ENCODE measurements at places on chromosomes 5 and 9.
A peak's percentile ranks its signal among the peaks of the same experiment; 100 is the strongest.

DNA sequence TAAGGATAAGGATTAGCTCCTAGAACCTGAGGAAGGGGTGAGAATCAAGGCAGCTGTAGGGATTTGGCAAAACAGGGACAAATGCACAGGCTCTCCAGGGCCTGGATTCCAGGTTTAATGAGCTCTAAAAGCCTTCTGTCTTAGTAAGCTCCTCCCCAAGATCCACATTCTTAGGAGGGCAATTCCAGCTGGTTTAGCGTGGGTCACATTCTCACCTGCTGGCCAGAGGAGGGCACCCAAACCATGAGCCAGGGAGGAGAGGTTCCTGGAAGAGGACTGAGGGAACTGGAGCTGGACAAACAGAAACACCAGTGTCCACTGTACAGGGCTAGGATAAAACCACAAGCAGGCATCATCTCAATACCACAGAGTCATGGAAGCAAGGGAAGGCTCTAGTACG is 480.0 kb downstream of the CCDC171 start:
- no peak overlapping the region for H3K4me3 ChIP-seq
- peaks cover 7% of the 10 kb centered on the region for H3K36me3 ChIP-seq
- DNase-seq = no peak
- H3K27me3 ChIP-seq = peaks cover 4% of the 10 kb centered on the region

DNA sequence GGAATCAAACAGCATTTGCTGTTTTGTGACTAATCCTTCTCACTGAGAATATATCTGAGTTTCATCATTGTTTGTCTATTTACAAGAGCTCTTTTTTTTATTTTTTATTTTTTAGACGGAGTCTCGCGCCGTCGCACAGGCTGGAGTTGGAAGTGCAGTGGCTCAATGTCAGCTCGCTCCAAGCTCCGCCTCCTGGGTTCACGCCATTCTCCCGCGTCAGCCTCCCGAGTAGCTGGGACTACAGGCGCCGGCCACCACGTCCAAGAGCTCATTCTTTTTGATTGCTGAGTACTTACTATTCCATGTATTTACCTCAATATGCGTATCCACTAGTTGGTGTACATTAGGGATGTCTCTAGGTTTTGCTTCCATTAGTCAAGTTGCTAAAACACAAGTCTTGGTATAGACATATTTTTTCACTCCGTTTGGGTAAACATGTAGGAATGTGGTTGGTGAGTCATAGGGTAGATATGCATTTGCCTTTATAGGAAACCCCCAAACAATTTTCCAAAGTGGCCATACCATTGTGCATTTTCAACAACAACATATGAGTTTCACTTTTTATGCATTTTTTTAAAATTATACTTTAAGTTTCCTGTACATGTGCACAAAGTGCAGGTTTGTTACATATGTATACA is 1005.0 kb upstream of the CDH10 start:
- no peak overlapping the region for H3K27ac ChIP-seq
- H3K36me3 ChIP-seq = peaks cover 4% of the 10 kb centered on the region
- H3K4me3 ChIP-seq = no peak overlapping the region
- H3K27me3 ChIP-seq = no peaks in the 10 kb centered on the region

GRCh38 chr9:90900130-90900529 is 98.5 kb downstream of the SYK start:
- H3K36me3 ChIP-seq = peaks cover 6% of the 10 kb centered on the region
- peaks cover 7% of the 10 kb centered on the region for H3K27me3 ChIP-seq
- no peak for DNase-seq
- H3K4me3 ChIP-seq = no peak overlapping the region

- no peaks in the 10 kb centered on the region for H3K4me1 ChIP-seq
- H3K27me3 ChIP-seq = no peaks in the 10 kb centered on the region
- no peak overlapping the region for H3K27ac ChIP-seq
- H3K4me3 ChIP-seq = no peak overlapping the region
These were observed 1649.8 kb downstream of the EFNA5 start for GRCh38 chr5:106020894-106021293.

DNA sequence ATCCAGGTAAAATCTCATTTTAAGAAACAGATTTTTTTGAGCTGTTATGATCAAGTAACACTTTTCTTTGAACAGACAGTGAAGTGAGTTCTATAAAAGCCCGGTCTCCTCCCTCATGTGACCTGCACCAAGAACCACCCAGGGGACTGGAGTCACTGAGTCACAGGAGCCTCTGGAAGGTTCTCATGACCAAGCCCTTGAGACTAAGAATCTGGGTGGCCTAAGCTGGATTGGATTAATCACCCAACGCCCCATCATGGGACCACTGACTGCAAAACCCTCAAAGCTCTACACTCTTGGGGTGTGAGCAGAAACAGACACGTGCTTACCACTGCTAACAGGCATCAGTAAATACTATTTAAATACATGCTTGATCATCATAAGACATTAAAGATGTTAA is 48.4 kb downstream of the SECISBP2 start:
- peaks cover 8% of the 10 kb centered on the region for H3K4me1 ChIP-seq
- H3K36me3 ChIP-seq = peaks cover under 1% of the 10 kb centered on the region
- no peak for DNase-seq
- no peak overlapping the region for H3K27ac ChIP-seq
- no peaks in the 10 kb centered on the region for H3K27me3 ChIP-seq
- H3K4me3 ChIP-seq = no peak overlapping the region

DNA sequence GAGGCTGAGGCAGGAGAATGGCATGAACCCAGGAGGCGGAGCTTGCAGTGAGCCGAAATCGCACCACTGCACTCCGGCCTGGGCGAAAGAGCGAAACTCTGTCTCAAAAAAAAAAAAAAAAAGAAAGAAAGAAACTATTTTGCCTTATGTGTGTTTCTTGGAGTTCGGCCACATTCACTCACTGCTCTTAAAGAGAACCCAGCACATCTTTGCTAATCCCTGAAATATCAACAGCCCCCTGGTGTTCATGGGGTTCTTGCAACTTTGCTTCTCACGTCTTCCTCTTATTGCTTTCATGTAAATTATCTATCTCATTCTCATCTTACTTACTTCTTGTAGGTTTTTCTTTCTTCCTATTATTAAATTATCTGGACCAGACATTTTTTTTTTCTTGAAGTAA is 126.3 kb upstream of the ASTN2 start:
- H3K4me3 ChIP-seq = no peak overlapping the region
- peaks cover under 1% of the 10 kb centered on the region for H3K4me1 ChIP-seq
- no peak overlapping the region for H3K27ac ChIP-seq
- DNase-seq = no peak
- no peaks in the 10 kb centered on the region for H3K36me3 ChIP-seq

GRCh38 chr5:10446490-10446889 is 4.8 kb downstream of the ROPN1L start:
- peaks cover 11% of the 10 kb centered on the region for H3K4me1 ChIP-seq
- H3K27me3 ChIP-seq = peaks cover 26% of the 10 kb centered on the region
- H3K36me3 ChIP-seq = peaks cover 4% of the 10 kb centered on the region

DNA sequence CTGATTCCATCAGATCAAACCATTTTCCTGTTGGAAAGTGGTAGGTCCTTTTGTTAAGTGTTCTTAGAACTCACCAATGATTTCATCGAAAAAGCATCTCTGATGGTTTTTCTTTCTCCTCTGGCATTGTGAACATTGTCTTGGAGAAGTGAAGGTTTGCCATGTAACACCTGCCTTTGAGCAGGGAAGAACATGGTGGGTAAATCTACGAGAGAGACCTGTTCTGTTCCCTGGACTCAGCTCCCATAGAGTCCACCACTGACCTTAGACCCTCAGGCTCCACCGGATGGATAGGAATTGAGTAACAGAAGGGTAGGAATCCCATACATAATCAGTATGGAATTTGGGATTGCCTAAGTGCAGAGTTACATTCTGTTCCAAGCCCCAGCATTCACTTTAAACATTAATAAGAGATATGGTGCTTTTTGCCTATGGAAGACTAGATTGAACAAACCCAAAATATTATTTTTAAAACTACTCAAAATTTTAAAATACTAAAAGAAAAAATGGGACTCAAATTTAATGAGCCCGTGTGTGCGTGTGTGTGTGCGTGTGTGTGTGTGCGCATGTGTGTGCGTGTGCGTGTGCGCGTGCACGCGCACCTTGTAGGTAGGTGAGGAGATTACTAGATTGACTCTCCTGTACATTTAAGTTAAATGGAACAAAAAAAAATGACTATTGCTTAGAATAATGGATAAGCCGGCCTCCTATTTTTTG is 92.0 kb downstream of the C9orf152 start:
- peaks cover 57% of the 10 kb centered on the region for H3K4me1 ChIP-seq
- DNase-seq = no peak
- H3K4me3 ChIP-seq = no peak overlapping the region
- H3K36me3 ChIP-seq = no peaks in the 10 kb centered on the region
- peak overlapping the region; percentile 91 for H3K27ac ChIP-seq

DNA sequence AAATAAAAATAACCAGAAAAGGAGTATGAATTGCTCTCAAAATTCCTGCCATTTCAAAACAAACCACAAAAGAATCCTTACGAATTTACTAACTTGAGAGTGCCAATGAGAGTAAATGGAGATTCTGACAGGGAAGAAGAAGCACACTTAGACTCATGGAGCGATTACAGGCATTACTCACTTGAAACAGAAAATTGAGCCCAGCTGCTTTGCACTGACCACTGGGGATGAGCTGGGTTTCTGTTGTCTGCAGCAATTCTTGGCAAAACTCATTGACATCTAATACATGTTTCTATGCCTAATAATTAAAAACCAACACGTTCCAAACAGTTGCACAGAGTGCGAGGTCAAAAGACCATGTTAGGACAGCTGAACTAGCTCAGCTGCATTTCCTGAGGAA is 731.6 kb downstream of the DNAH5 start:
- no peaks in the 10 kb centered on the region for H3K27me3 ChIP-seq
- DNase-seq = no peak
- no peaks in the 10 kb centered on the region for H3K36me3 ChIP-seq
- H3K4me1 ChIP-seq = no peaks in the 10 kb centered on the region
- H3K27ac ChIP-seq = no peak overlapping the region

DNA sequence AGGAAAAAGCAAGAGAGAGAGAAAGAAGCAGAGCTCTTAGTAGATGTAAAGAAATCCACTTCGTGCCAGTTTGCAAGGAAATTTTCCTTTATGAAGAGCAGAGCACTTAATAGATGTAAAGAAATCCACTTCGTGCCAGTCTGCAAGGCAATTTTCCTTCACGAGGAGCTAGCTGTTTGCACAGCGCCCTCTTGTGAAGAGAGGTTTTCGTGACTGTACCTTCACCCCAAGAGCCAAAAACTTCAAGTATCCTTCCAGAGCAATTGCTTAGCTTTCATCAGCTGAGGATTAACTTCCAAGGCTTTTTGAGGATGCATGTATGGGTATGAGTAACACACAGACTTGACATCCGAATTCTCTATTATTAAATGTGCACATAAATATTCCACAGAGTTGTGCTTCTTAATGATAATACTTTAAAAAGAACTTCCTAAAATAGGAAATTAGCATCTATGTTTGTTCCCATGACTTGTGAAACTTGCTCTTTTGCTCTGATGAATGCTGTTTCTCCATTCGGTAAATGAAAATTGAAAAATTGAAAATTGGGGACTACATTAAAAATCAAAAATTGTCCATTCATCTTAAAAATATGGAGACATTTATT is 525.6 kb downstream of the PDE4D start:
- H3K27me3 ChIP-seq = no peaks in the 10 kb centered on the region
- DNase-seq = peak; percentile 59
- no peak overlapping the region for H3K4me3 ChIP-seq
- H3K4me1 ChIP-seq = peaks cover 25% of the 10 kb centered on the region
- H3K36me3 ChIP-seq = peaks cover 2% of the 10 kb centered on the region

GRCh38 chr9:20216438-20216837 is 405.9 kb downstream of the MLLT3 start:
- peaks cover 7% of the 10 kb centered on the region for H3K36me3 ChIP-seq
- H3K27me3 ChIP-seq = no peaks in the 10 kb centered on the region
- no peak for DNase-seq
- no peak overlapping the region for H3K4me3 ChIP-seq
- H3K27ac ChIP-seq = no peak overlapping the region

GRCh38 chr9:137482094-137482781 is 23.1 kb upstream of the NSMF start:
- H3K36me3 ChIP-seq = no peaks in the 10 kb centered on the region
- H3K27me3 ChIP-seq = no peaks in the 10 kb centered on the region
- H3K4me3 ChIP-seq = no peak overlapping the region
- no peak overlapping the region for H3K27ac ChIP-seq
- H3K4me1 ChIP-seq = peaks cover 16% of the 10 kb centered on the region
